Ureter (tissue), 1 donor: ENCODE measurements at places on chromosomes 2 and 18. TPM values are rescaled to one million over a fixed set of nuclear protein-coding genes. Genes with fewer than 3 reads are reported as not detected.

Gene AKAIN1
- not detected for total RNA-seq

Gene GPAT2
- 6.7 TPM for total RNA-seq

DNA sequence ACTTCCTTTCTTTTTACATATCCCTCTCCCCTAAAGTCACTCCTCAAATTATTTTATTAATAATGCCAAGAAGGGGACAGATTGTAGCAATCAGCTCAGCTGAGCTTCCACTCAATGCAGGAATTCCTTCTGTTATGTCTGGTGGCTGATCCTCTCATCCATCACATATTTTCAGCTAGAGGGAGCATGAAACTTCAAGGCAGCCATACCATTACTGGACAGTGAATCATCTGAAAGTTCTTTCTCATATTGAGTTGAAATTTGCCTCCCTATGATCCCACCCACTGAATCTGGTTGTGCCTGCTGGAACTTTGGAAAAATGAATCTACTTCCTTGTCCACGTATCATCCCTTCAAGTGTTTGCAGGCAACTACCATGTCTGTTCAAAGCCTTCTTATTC, 11.2 kb downstream of the ZNF385B start:
- no peak for DNase-seq

- DNase-seq: no peak
Observed at GRCh38 chr2:147037048-147037447, 807.8 kb upstream of the ACVR2A start.

DNA sequence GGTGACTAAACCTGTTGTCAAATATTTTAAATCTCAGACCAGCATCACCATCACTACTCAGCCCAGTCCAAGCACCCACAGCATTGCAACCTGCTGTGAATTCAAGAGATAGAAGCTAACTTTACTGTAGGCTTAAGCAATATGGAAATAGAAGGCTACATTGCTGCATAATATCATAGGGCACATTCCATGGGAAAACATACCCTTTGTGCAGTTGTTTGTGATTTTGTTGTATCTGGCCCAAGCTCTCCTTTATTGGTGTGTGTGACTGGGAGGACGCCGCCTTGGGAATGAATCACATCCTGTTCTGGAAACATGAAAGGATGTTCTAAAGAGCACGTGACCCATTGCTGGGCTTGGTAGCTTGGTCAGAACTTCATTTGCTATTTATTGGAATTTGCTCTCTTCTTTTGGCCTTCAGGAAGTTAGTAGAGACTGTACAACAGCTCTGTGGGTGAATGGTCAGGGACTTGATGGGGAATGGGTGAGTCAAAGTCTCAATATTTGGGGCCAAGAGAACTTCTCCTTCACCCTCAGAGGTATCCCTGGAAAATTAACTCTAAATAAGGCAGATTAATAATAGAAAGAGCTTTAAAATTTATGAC, 106.8 kb upstream of the SERPINE2 start:
- no peak for DNase-seq
